ENCODE measurements at places on chromosomes 11 and 22. TPM values are rescaled to one million over a fixed set of nuclear protein-coding genes. Genes with fewer than 3 reads are reported as not detected.

The TRIM21 gene
- 32.6 TPM for total RNA-seq

The RTN4R gene
- 2.5 TPM for total RNA-seq

The PDGFB gene
- 5.4 TPM for total RNA-seq

The OR5J2 gene
- not detected for total RNA-seq

The TCN2 gene
- total RNA-seq, result 40.2 TPM

The OR8H2 gene
- not detected for total RNA-seq

The CATSPERZ gene
- total RNA-seq, result not detected

The SLC22A6 gene
- total RNA-seq, result not detected

The FLRT1 gene
- 0.38 TPM for total RNA-seq

DNA sequence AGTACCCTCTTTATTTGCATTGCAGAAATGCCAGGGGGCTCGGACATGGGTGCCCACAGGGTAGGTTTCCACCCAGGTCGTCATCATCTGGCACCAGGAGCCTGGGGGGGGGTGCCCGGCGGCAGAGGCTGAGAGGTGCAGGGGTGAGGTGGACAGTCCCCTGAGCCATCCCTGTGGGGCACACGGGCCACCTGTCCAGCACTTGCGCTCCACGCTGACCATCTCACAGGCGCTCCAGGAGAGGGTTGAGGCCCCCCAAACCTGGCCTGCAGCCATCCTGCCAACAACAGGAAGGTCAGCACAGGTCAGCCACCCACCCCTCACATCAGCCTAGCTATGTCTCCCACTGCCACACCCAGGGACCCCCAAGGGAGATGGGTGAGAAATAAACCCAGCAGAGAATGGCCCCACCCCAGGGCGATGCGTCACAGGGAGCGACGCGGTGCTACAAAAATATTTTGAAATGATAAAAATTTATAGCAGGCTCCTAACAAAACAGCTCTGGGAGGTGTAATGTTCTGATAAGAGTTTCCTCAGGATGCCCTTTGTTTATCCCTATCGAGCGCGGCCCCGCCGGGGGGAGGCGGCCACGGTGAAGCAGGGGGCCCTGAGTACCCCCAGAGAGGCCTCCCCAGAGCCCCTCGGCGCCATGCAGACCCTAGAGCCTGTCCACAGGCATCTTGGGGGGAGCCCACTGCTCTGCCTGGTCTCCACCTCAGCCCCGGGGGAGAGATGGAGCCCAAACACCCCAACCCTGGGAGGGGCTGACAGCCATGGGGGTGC lies 21.0 kb upstream of the GNB1L start:
- DNase-seq, result no peak

DNA sequence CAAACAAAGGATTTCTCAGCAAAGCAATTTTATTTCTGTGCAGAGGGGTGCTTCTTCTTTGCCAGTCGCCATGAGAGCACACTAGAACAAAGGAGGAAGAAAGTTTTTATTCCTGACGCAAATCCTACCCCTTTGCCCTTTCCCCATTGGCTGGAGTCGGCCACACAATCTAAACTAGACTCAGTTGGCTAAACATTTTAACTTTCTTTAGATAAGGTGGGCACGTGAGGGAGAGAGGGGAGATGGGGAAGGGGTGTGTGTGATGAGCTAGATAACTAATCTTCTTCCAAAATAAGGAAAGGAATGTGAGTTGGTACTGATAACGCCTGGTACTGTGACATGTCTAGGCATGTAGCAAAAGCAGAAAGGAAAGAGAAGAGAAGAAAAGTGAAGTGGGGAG lies 626 bp downstream of the TRIM22 start:
- no peak for DNase-seq

DNA sequence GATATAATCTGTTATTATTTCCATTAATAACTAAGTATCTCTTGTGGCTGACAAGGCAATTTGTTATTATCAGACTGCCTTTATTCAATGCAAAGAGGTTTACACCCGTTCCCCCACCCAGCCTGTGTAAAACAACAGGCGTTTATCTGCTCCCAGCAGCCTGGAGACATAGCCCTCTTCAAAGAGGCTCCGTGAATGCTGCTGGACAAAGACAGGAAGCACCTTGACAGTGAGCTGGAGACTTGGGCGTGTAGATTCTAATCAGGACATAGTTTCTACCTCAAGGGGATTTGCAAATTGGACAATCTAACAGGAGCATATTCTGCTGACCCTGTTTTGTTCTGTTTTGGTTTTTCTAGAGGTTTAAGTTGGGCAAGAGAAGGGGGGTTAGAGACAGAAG lies 733.0 kb upstream of the KIRREL3 start:
- DNase-seq, result no peak

GRCh38 chr11:107472966-107473365 lies 15.3 kb upstream of the CWF19L2 start:
- DNase-seq, result no peak

GRCh38 chr11:125086633-125087296 lies 23.7 kb downstream of the SLC37A2 start:
- DNase-seq, result no peak

- DNase-seq, result peak; percentile 80
Measured at GRCh38 chr22:38924347-38924952, 33.0 kb upstream of the APOBEC3A start.

DNA sequence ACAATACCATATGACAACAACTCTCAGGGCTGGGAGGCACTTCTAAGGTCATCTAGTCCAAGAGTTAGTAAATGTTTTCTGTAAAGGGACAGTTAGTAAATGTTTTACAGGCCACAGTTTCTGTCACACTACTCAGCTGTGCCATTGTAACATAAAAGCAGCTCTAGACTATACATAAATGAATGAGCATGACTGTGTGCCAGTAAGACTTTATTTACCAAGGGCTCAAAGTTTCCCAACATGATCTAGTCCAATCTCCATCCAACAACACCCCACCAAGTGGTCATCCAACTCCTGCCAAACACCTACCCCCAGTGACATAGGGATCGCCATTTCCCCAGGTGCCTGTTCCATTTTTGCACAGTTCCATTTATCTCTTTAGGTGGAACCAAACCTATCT lies 12.1 kb downstream of the SERGEF start:
- DNase-seq, result no peak

DNA sequence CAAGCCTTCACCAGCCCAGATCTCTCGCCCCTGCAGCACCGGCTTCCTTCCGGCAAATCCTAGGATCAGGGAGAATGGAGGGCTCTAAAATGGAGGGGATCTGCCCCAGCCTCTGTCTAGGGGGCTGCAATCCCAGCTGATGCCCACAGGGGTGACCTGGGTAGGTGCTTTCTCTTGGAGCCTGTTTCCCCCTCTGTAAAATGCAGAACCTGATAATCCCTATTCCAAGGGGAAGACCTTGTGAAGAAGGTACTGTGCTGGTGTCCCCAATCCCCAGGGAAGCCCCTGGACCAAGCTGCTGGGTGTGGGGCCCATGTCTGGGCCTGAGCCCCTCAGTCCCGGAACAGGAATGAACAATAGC lies 2.8 kb downstream of the EMID1 start:
- no peak for DNase-seq

DNA sequence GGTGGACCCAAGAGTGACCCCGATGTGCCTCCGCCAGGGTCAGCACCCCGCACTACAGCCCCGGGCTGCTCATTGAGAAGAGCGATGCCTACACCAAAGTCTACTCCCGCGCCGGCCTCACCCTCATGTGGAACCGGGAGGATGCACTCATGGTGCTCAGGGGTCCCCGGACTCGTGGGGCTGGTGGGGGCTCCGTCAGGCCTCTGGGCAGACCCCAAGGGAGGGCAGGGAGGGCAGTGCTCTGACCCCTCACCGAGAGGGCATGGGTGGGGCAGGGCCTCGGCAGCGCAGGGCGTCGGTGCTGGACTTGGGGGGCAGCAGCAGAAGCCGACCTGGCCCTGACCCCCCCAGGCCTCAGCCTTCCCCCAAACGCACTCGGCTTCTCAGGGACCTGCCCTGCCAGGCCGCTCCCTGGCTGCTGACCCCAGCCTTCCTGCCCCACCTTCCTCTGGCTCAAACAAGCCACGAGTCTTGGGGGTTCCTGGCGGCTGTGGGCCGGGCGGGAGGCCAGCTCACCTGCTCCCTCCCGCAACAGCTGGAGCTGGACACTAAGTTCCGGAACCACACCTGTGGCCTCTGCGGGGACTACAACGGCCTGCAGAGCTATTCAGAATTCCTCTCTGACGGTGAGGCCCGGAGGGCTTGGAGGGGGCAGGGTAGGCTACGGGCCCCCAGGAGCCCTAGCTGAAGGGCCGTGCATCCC lies 2.9 kb downstream of the MUC2 start:
- DNase-seq, result no peak

DNA sequence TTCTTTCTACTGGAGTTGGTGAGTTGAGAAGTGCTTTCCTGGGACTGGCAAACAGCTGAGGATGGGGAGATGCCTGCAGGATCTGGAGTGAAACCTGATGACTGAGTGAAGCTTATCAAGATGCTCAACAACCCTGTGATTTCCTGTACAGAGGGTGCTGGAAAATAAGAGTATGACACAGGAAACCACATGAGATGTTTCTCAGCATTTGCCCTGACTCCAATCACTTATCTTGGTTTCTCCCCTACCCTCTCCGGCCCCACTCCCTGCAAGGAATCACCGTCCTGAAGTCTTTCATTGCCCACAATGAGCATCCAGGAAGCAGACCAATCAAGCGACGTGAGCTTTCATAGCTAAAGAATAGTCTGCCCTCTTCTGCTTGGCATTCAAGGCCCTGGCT lies at the start of gene MRGPRX2:
Gene MRGPRX2, minus strand, starts transcription at position 89 of the 400 bp plus-strand sequence. CDS start 4,315 bp downstream, outside the sequence.
- DNase-seq, result no peak

DNA sequence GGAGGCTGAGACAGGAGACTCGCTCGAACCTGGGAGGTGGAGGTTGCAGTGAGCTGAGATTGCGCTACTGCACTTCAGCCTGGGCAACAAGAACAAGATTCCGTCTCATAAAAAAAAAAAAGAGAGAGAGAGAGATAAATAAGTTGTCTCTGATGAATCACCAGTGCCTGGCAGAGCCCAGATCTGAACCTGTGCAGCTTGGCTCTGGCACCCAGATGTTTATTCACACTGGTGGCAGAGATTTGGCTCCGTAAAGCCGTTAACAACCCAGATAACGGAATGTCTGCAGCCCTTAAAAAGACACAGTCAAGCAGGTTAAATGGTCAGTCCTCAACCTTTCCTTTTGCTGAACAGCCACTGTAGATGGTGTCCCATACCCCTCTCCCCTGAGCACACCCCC lies 33.5 kb upstream of the RTL6 start:
- no peak for DNase-seq

GRCh38 chr11:128400382-128401203 lies 186.8 kb downstream of the ETS1 start:
- no peak for DNase-seq

- DNase-seq, result peak; percentile 85
Measured at GRCh38 chr11:23112987-23113886, 253.0 kb upstream of the CCDC179 start.

DNA sequence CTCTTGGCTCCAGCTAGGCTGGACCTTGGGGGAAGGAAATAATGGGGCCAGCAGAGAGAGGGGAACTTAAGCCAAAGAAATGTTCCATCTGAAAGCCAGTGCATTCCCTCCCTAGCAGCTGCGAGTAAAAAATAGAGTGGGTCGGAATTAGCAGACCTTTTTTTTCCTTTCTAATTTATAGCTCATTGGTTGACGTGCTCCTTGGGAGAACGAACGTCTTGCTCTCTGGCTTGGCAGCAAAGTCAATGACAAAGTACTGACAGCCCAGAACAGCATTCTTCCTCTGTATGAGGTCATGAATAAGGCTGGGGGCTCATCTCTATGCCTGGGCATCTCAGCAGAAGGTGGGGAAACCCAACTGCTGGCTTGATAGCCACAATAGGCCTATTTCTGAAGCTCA lies 65.0 kb downstream of the SEZ6L start:
- no peak for DNase-seq

- peak; percentile 90 for DNase-seq
Measured at GRCh38 chr22:46587492-46588278, 32.5 kb upstream of the GRAMD4 start.

DNA sequence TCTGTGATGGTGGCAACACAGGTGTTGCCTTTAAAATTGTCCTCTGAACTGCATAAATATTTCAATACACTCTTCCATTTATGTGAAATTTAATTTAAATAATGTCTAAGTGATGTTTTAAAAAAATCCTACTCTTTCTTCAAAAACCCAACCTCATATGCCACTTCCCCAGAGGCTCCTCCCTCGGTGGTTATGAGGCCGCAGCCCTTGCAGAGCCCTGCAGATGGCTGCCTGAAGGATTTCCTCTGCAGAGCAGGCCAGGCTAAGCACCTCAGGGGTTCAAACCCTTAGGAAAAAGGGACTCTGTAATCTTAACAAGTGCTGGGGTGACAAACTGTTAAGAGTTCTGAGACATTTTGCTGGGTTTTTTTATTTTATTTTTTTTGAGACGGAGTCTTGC lies 25.2 kb downstream of the MORC2 start:
- no peak for DNase-seq
